ENCODE measurements at places on chromosomes 5 and 9.
A peak's percentile ranks its signal among the peaks of the same experiment; 100 is the strongest.

GRCh38 chr5:35160486-35161116 is 69.7 kb downstream of the PRLR start:
- no peak for DNase-seq

DNA sequence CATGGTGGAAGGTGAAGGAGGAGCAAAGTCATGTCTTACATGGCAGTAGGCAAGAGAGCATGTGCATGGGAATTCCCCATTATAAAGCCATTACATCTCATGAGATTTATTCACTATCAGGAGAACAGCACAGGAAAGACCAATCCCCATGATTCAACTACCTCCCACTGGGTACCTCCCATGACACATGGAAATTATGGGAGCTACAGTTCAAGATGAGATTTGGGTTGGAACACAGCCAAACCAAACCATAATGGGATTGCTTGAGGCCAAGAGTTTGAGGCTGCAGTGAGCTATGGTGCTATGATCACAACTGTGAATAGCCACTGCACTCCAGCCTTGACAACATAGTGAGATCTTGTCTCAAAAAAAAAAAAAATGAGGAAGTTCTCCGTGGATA is 581.8 kb downstream of the TAF11L14 start:
- no peak for DNase-seq

DNA sequence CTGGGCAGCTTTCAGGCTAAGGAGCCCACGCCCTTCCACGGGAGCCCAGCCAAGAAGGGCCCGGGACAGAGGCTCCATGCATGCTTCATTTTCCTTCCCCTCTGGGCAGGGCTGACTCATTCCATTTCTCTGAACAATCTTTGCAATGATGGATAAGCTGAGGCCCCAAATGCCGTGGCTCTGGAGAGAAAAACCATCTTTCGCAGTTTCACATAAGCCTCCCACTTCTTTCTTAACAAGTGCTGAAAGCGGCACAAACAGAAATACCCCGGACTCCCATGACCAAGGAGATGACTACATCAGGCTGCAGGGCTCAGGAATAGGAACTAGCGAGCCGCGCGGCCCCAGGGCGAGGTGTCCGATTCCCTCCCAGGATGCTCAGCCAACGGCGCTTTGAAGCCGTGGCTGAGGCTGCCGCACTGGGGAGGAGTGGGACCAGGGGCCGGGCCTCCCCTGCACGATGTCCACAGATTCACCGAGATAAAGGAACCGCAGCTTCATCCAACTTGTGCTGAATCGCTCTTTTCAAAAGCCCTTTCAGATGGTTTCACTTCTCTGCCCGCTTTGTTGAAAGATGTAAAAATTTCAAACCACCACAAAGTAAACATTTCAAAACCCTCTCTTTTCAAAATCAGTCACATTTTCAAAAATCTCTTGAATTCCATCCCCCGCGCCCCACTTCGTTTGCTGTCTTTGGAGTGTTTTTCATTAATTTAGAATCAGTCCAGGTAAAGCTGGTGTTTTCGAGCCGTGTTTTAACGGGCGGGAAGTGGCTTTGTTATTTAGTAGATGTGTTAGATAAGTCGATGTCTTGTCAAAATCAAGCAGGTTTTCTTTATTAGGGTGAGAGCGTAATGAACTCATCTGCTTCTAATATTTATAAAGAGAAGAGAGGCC is 96.5 kb upstream of the LMX1B start:
- DNase-seq = peak; percentile 50

- no peak for DNase-seq
Measured at GRCh38 chr5:151208481-151208914, 15.4 kb downstream of the CCDC69 start.

DNA sequence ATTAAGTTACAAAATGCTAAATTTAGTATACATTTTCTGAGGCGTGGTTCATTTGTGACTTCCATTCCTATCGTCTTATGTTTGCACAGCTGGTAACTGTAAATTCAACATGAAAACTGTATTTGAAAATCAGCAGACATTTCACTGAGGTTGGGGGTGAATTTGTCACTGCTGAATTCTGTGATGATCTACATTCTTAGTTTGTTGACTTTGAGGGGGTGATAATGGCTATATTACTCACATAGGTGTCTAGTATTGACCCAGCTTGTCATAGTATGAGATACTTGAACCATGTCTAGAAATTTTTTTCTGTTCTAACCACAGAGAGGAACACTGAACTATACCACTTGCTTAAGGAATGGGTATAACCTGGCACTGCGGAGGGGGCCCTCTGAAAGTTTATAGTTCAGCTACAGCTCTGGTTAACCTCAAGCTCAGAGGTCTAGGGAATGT is 313.3 kb downstream of the PIK3R1 start:
- no peak for DNase-seq

DNA sequence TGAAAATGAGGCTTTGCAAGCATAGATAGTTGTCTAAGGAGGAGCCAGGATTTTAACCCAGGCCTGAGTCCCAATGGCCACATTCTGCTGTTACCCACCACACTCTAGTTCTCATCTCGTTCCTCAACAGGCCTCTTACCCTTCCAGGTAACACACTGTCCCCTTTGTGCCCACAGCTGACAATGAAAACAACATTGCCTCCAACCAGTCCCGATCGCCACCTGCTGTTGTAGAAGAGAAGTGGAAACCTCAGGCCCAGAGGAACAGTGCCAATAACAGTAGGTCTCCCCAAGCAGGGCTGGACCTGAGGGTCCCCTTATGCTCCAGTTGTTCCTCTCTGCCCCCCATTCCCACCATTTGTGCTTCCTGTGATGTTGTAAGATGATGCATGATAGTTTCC is 30.4 kb downstream of the AMBP start:
- peak; percentile 37 for DNase-seq

- peak; percentile 66 for DNase-seq
Measured at GRCh38 chr5:173919443-173919842, 31.3 kb downstream of the CPEB4 start.

GRCh38 chr5:7578071-7578470 is 182.1 kb downstream of the ADCY2 start:
- DNase-seq = no peak

- peak; percentile 76 for DNase-seq
Measured at GRCh38 chr9:74777136-74777879, 110.4 kb downstream of the TRPM6 start.

GRCh38 chr5:54278979-54279717 is 31.2 kb downstream of the ARL15 start:
- no peak for DNase-seq

- DNase-seq = no peak
Measured at GRCh38 chr5:88740604-88741185, 142.3 kb downstream of the MEF2C start.

- no peak for DNase-seq
Measured at GRCh38 chr9:38309324-38310195, 82.9 kb upstream of the ALDH1B1 start.

GRCh38 chr5:11528720-11529119 is 375.5 kb downstream of the CTNND2 start:
- no peak for DNase-seq
